ENCODE measurements at places on chromosomes 2 and 18.

GRCh38 chr2:109398366-109399015 lies 215.3 kb downstream of the SEPTIN10 start:
- no peaks in the 10 kb centered on the region for H3K27me3 ChIP-seq
- H3K36me3 ChIP-seq = no peaks in the 10 kb centered on the region
- no peak overlapping the region for H3K27ac ChIP-seq

DNA sequence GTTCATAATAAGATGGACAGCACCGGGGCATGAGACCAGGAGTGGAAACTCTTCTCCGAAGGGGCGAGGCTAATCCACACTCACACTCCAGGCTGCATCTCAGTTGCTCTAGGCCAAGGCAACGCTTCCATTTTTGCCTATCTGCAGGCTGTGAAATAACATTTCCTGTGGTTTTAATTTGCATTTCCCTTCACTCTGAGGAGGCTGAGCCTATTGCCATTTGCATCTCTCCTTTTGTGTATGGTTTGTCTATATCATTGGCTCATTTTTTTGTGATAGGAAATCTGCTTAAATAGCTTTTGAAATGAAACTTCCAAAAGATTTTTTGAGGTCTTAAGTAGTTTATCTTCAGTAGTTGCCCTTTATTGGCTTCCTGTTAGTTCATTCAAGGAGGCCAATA lies 57.6 kb downstream of the TPGS2 start:
- no peaks in the 10 kb centered on the region for H3K4me1 ChIP-seq
- DNase-seq = no peak
- no peaks in the 10 kb centered on the region for H3K36me3 ChIP-seq
- H3K4me3 ChIP-seq = no peak overlapping the region
- no peak overlapping the region for H3K27ac ChIP-seq
- no peaks in the 10 kb centered on the region for H3K27me3 ChIP-seq

GRCh38 chr18:67367540-67367939 lies 149.0 kb downstream of the DSEL start:
- H3K27me3 ChIP-seq = no peaks in the 10 kb centered on the region
- no peak for DNase-seq
- H3K4me1 ChIP-seq = no peaks in the 10 kb centered on the region
- no peak overlapping the region for H3K27ac ChIP-seq

- H3K36me3 ChIP-seq = no peaks in the 10 kb centered on the region
- H3K27ac ChIP-seq = no peak overlapping the region
- H3K27me3 ChIP-seq = no peaks in the 10 kb centered on the region
- H3K4me3 ChIP-seq = no peak overlapping the region
- no peak for DNase-seq
Observed at GRCh38 chr2:204203704-204204103, 267.1 kb downstream of the ICOS start.

All from lower lobe of right lung (tissue), 2 donors.